ENCODE measurements at places on chromosomes 3 and 15.

GRCh38 chr15:79171320-79172031, 80.9 kb upstream of the RASGRF1 start:
- DNase-seq = no peak

- no peak for DNase-seq
These were observed 164.3 kb upstream of the NUDT16 start for GRCh38 chr3:131217296-131217741.

- DNase-seq = no peak
These were observed 167.9 kb downstream of the BBX start for GRCh38 chr3:107690522-107691138.

DNA sequence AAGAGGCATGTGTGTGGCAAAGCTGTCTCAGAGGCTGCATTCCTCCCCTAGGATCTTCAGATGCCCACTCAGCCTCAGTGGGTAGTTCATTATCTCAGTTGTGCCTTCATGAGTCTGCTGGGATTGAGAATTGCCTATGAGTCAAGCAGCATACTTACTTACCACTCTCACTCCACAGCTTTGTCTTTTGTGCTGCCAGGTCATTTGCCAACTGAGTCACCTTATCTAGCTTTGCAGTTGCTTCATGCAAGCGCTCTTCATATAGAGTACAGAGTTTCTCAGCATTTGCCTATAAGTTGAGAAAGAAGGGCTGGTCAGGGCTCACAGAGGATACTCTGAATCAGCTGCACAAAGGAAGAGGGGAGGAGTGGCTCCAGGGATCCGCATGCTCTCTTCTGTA, 89.5 kb downstream of the MYH15 start:
- no peak for DNase-seq

GRCh38 chr15:76328958-76329357, 7.6 kb upstream of the ISL2 start:
- DNase-seq = no peak

GRCh38 chr3:13251166-13251903, 168.8 kb downstream of the NUP210 start:
- no peak for DNase-seq

DNA sequence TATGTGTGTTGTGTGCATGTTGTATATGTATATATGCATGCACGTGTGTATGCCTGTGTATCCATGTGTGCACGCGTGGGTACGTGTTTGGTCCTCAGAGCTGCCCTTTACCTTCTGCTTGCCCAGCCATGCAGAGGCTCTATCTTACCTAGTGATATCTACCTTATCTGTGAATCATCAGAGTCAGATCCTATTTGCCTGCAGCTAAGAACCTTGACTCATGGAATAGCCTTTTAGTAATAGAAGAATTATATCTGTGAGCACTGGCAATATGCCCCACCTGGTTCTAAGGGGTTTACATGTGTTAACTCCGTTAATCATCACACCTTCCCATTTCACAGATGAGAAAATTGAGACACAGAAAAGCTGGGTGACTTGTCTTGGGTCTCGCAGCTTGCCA, 11.0 kb downstream of the PGPEP1L start:
- DNase-seq = no peak

GRCh38 chr15:46815240-46815639, 902.1 kb upstream of the SEMA6D start:
- no peak for DNase-seq
